Pulmonary artery endothelial cell (primary cell): ENCODE measurements at places on chromosomes 12 and 14. TPM values are rescaled to one million over a fixed set of nuclear protein-coding genes. Genes with fewer than 3 reads are reported as not detected.
A peak's percentile ranks its signal among the peaks of the same experiment; 100 is the strongest.

DNA sequence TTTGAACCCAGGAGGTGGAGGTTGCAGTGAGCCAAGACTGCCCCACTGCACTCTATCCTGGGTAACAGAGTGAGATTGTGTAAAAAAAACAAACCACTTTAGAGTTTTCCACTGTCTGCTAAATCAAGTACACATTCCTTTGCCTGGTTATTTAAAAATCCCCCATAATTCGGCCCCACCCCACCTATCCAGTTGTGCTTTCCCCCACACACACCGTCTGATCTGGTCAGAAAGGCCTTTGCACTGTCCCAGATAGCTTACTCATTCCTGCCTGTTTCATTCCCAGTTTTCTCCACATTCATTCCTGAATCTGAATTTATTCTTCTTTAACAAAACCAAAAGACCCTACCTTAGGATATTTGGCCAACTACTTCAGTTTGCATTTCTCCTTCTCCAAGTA lies 29.5 kb downstream of the NINJ2 start:
- DNase-seq = no peak

DNA sequence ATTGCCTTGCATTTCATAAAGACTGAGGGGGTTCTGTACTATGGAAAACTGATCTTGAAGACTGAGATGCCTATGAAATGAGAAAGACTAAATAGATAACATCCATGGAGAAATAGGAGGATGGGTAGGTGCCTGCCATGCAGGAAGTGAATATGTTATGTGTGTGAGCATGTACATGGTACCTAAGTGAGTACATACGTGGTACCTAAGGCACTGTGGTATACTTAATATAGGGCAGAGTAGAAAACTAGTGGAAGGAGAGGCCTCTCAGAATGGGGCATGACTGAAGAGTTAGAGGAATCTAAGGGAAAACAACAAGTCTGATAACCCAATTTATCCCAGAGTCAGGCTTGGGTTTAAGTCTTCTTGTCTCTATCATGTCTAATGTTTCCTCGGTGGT lies 161.8 kb upstream of the DCN start:
- DNase-seq = no peak

DNA sequence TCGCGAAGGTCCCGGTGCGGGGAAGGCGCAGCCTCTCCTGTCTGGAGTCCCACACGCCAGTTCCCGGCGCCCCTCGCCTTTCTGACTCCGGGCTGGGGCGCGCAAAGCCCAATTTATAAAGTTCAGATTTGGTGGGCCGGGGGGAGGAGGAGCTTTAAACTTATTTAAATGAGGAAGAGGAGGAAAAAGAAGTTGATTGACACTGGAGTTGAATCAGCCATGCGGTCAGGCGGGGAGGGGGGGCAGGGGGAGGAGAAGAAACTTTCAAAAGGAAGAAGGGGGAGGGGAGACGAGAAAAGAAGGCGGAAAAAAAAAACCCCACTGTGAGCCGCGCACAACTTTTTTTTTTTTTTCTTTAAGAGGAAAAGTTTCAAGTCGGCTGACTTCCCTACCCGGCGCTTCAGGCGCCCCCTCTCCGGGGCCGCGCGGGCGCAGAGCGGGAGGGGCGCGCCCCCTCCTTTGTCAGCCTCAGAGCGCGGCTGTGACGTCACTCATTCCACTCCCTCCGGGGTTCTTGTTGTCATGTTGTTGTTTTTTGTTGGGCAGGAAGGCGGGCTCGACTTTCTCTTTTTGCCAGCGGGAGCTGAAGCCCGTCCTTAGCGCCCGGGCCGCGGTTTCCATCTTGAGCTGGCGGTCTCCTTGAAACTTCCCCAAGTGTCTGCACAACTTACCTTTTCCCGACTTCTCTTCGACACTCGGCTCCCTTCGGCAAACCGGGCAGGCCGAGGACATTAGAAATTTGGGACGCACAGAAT lies at the start of gene ZFP36L1:
TSS of gene ZFP36L1 (minus strand) at position 89 of the 755 bp plus-strand sequence. CDS start 129 bp downstream, outside the sequence.
- DNase-seq = peak; percentile 91

DNA sequence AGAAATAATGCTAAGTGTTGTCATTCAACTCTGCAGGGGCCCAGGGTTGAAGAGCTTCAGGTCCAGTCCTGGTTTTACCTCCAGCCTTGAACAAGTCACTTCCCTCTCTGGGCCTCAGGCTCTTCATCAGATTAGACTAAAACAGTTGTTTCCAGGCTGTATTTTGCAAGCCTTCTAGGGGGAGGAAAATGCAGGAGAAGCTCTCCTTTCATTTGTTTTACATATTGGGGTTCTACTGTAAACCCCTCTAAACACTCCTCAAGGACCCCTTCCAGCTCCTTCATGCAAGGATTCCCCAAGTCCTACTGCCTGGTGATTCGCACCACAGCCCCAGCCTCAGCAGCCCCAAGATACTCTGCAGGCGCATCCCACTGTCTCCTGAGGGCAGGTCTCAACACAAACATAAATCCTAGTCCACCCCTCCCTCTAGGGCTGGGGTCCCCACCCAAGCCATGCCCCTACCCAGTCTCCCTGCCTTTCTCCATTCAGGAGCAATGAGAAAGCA lies 2.7 kb downstream of the SDR9C7 start:
- no peak for DNase-seq

- DNase-seq = no peak
These were observed 442.8 kb upstream of the FBXO33 start for GRCh38 chr14:39875028-39875427.

DNA sequence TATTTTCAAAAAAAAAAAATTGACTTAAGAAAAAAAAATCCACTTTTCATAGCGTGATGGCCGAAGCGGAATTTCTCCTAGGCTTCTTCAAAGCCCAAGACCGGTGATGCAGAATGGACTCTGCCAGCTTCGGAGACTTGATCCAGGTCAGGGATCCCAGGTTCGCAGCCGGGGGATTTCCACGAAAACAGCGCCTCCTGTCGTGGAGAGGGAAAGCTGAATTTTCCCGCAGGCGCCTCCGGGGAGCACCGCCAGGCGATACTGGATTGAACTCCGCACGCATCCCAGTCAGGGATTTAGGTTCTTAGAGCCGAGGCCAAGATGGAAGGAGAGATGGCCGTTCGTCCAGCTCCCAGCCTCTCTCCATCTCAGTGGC lies 2.1 kb downstream of the TTC6 start:
- DNase-seq = no peak

Gene MAP1LC3B2
- total RNA-seq = 0.46 and 1.7 TPM in 2 replicates

Gene TAS2R30
- total RNA-seq = 2.2 and 3.5 TPM in 2 replicates

Gene GPR68
- 0.46 and 1.3 TPM in 2 replicates for total RNA-seq

Gene ACOT6
- total RNA-seq = not detected in 2 replicates

Gene CD27
- not detected in 2 replicates for total RNA-seq
